Left renal cortex interstitium (tissue), 4 donors: ENCODE measurements at places on chromosomes 11 and 22.

DNA sequence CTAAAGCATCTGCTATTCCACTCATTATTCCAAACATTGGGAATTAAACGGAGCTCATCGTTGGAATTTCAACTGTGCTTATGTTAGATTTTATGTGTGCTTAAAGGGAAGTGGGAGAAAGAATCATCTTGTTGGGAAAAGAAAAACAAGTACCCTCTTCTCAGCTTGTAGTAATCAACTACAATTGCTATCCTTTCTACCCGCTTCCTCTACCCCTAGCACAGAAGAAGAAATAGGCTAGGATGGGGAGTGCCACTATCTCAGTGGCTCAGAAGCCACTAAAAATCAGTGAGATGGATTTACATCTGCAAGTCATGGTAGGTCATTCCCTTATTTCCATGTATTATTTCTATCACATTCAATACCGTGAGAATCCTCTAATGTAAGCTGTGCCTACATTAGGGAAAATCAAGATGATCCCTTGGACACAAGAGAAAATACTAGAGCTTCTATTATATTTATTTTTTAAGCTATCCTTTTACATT, 97.9 kb upstream of the CD44 start:
- DNase-seq, result no peak

DNA sequence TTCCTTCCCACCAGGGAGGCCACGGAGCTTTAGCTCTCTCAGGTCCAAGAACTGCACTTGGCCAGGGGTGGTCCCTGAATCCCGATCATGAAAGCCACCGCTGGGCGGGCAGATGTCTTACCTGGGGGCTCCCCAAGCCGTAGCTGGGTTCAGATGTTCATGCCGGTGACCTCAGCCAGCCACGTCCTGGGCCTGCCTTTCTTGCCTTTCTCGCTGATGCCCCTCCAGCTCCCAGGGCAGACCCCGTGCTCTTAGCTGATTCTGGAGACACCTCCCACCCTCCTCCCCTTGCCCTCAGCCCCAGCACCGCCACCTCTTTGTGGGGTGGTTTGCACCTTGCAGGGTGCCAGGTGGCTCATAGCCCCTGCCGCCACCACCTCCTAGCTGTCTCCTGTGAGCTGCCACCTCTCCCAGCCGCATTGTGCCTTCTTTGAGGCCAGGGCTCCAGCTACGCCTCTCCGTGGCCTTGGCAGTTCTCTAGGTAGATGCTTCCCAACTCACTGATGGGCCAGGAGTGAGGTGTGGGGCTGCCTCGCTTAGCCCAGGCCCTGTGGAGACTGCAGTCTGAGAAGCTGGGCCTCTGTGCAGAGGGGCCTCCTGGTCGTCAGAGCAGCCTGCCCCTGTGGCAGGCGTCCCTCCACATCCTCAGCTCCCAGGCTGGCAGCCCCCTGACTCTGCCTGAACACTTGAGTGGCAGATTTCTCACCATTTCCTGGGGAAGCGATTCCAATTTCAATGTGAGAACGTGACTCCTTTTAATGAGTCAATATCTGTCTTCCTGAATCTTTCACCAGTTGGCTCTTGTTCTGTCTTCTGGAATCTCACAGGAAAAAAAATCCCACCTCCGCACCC, 97.6 kb upstream of the B3GAT1 start:
- DNase-seq, result no peak

DNA sequence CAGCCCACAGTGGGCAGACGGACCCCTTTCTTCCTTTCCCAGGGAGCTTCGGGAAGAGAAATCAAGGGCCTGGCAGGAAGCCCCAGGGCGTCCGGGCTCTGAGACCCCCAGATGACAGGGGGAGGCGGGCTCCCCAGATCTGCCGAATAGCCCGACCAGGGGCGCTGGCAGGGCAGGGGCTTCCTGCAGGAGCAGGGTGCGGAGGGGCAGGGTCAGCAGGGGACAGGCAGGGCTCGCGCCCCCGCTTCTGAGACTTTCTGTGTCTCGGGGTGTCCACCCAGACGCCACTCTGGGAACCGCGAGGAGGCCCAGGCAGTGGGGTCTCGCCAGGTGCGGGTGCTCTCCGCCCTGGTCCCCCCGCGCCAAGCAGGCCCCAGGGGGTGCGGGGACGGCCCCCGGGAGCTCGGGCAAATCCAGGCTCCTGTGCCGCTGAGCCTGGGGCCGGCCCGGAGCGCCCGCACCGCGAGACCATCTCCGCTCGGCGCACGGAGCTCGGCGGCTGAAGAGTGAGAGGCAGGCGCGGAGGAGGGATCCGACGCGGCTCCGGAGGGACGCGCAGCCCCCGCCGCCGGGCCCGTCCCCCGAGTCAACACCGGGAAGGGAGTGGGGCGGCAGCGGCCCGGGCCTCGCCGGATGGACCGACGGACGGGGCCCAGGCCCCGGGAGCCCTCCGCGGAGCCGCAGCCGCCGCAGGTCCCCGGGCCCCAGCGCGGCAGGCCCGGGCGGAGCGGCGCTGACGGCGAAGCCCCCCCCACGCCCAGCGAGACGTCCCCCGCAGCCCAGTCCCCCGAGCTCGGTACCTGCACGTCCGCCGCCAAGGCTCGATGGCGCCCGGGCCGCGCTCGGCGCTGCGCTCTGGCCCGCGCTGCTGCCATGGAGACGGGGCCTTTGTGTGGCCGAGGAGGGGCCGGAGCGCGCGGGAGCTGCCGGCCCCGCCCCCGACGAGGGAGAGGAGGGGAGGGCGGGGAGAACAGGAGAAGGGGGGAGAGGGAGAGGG, at the start of gene PLXNB2:
Gene PLXNB2, minus strand, starts transcription at position 894 of the 997 bp plus-strand sequence. CDS start 17,062 bp downstream, outside the sequence.
- DNase-seq, result no peak

DNA sequence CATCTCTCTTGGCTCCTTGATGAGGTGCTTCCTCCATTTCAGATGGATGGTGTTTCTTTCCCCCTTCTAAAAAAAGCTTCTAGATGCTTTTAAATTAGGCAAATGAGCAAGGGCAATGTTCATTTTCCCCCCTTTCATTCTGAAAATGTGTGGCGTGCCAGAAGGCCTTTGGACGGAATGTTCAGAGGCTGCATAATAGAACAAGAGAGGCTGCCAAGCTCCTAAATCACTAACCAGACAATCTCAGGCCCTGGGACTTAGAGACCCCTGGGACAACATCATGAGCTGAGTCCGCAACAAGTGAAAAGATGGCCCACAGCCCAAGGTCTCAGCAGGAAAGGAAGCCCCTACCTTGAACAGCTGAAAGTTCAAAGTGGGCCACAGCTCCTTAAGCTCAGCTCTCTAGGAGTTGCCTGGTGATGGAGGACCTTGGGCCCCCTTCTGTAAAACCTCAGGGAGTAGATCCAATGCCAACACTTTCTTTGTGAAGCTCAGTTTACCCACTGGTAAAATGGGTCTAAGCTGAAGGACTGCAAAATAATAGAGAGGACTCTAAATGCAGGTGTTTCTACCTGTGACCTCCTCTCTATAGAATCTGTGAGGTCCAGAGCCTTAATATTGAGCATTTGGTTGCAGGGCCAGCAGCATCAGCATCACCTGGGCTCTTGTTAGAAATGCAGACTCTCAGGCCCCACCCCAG, 144.0 kb downstream of the FBXO7 start:
- no peak for DNase-seq

DNA sequence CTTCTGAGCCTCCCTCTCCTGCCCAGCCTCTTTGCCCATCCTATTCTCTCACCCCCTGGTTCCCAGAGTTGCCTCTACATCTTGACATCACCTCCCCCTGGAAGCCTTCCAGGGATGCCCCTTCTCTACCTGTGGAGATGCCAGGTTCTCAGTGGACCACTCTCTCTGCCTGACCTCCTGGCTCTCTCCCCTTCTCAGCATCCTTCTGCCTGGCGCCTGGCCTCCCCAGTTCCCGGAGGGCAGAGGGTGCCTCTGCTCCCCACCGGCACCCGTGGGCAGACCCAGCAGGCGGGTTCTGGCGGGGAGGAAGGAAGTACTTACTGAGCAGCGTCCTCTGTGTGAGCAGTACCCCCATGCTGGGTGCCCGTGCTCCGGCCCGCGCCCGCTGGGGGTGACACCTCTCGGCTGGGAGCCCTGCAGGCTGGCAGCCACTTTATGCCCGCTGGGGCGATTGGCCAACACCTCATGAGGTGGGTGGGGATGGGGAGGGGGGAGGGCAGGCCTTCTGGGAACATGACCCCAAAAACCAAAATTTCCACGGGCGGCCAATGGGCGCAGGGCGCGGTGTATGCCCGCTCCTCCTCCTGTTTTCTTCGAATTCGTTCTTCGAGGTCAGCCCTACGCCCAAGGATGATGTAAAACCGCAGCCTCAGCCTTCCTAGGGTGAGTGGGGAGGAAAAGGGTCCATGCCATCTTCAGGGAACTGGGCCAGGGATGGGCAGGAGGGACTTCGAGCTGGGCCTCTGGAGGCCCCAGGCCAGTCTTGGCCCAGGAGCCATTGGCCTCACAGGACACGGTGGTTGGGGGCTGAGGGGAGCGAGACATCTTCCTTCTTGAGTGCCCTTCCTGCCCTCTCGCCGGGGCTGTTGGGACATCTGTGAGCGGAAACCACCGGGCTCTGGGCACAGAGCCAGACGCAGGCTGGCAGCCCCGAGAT, at the start of gene OSM:
Gene OSM, minus strand, starts transcription at position 407 of the 937 bp plus-strand sequence. Its CDS starts 52 bp downstream, at position 355.
- DNase-seq, result no peak

DNA sequence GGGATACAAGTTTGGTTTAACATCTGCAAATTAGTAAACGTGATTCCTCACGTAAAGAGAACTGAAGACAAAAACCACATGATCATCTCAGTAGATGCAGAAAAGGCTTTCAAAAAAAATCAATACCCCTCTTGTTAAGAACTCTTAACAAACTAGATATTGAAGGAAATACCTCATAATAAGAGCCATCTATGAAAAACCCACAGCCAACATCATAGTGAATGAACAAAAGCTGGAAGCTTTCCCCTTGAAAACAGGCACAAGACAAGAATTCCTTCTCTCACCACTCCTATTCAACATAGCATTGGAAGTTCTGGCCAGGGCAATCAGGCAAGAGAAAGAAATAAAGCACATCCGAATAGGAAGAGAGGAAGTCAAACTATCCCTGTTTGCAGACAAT, 160.5 kb downstream of the CSNK2A3 start:
- DNase-seq, result no peak

DNA sequence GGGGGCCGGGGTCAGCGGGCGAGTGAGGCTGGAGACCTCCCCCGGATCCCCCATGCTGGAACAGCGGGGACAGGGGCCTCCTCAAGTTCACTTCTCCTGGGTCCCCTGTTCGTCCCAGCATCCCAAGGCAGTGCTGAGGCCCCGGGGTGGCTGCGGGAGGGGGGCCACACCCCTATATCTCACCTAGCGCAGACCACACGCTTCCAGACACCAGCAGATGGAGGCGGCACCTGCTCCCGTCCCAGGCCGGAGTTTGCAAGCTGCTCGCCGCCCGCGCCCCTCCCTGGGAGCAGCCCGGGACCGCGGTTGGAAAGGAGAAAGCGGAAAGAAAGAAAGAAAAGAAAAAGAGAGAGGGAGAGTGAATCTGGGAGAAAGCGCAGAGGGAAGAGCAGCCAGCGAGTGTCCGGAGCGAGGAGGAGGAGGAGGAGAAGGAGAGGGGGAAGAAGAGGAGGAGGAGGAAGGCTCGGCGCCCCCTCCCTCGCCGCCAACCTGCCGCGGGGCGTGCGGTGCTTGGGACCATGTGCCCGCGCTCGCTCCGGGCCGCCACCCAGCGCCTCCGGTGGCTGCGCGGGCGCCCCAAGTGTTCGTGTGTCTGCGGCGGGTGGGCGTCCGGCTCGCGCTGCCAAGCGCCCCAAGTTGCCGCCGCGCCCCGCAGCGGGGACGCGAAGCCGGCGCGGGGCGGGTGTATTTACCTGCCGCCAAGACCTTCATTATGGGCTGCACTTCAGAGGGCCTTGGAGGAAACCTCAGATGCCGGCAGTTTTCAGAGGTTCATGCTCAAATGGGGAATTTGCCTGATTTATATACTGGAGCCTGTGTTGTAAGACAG, at the start of gene LIF:
Gene LIF, minus strand, starts transcription at position 775 of the 829 bp plus-strand sequence. Its CDS starts 64 bp downstream, at position 711.
- no peak for DNase-seq

- DNase-seq, result peak; percentile 82
Observed at GRCh38 chr11:83193315-83194280, at the start of gene ANKRD42. Gene ANKRD42, plus strand, starts transcription at chr11:83193712. Its CDS starts 959 bp downstream, at chr11:83194671.

- no peak for DNase-seq
Observed at GRCh38 chr22:34993548-34993947, 72.4 kb upstream of the ISX start.

GRCh38 chr22:25827415-25827814, 85.4 kb downstream of the MYO18B start:
- no peak for DNase-seq

- DNase-seq, result no peak
Observed at GRCh38 chr11:109432105-109432504, 10.1 kb downstream of the C11orf87 start.

DNA sequence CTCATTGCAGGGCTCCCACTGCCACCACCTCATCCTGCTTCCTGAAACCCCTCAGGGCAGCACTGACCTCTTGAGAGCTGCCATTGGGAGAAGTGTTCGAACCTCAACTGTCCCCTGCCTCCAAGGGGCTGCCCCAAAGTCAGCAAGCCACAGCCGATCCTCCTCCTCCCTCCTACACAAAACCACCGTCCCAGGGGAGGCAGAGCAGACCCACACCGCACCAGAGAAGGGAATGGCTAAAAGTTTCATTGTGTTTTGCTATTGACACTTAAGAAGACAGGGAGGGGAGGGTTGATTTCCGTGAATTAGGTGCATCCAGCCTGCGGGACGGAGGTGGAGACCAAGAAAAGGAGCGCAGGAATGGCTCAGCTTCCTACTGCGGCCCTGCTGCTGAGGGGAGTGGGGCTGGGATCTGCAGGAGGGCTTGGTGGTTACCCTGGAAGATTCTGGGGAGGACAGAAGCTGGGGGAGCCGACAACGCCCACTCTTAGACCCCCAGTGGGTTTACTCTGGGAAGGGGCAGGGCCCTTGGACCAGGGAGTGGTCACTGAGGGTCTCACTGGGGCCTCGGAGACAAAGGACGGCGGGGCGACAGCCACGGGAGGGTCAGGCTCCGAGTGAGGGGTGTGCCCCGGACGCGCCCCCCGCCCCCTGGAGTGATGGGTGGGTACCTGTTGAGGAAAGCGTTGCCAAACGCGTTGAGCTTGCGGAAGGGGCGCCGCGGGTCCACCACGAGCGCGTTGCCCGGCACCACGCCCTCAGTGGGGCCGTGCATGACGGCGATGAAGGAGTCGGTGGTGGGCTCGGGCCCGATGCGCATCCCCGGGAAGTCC, 815 bp downstream of the EHD1 start:
- DNase-seq, result no peak

DNA sequence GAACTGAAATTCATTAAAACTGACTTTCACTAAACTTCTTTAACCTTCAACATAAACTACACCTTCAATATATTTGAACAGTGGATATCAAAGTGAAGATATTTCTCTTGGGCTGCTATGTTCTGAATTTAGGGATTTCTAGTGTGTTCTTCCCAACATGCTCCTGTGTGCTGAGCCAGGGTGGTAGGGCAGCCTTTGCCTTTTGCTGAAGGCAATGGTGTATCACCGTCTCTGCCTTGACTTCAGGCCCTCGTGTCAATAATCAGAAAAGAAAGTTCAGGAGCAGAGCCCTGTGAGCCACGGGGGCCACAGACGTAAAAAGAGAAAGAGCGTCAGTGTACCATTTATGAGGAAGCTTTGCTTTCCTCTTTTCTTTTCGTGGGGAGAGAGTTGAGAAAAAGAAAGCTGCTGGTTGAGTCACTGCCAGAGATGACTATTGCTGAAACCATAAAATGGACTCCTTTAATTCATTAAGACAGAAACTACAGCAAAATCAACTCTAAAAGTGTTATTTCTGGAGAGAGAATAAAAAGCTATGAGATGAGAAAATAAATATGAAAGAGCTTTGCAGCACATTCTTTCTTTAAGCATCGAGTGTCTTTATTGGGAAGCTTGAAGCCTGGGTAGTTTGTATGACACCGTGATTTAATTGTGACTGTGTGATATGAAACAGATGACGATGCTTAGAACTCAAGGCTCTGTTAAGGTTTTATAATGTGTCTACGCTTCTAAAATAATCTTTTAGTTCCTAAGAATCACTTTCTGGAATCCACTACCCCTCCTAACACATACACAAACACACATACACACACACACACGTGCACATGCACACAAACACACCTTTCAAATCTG, 271.8 kb upstream of the MTNR1B start:
- peak; percentile 7 for DNase-seq

GRCh38 chr11:128467610-128468041, 119.7 kb downstream of the ETS1 start:
- DNase-seq, result no peak
